Caco-2 (cell line): ENCODE measurements at places on chromosomes 3 and 15. TPM values are rescaled to one million over a fixed set of nuclear protein-coding genes. Genes with fewer than 3 reads are reported as not detected.

DNA sequence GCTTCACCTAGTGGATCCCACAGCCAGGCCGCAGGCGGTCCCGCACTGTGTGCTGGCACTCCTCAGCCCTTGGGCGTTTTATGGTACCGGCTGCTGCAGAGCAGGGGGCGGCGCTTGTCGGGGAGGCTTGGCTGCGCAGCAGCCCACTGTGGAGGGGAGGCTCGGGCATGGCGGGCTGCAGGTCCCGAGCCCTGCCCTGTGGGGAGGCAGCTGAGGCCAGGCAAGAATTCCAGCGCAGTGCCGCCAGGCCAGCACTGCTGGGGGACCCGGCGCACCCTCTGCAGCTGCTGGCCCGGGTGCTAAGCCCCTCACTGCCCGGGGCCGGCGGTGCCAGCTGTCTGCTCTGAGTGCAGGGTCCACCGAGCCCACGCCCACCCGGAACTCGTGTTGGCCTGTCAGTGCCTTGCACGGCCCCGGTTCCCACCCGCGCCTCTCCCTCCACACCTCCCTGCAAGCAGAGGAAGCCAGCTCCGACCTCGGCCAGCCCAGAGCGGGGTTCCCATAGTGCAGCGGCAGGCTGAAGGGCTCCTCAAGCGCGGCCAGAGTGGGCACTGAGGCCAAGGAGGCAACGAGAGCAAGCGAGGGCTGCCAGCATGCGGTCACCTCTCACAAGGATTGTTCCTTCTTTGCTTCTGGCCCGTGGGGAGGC lies 435.0 kb upstream of the ATP10A start:
- no peak for DNase-seq

GRCh38 chr15:80727196-80727595 lies 32.1 kb downstream of the ABHD17C start:
- DNase-seq, result peak; percentile 70

GRCh38 chr15:62658498-62658897 lies 384.0 kb upstream of the TPM1 start:
- DNase-seq, result no peak

Gene CRABP1
- 113 and 116 TPM in 2 replicates for total RNA-seq

Gene CKMT1B
- 0.93 and 1.6 TPM in 2 replicates for total RNA-seq

DNA sequence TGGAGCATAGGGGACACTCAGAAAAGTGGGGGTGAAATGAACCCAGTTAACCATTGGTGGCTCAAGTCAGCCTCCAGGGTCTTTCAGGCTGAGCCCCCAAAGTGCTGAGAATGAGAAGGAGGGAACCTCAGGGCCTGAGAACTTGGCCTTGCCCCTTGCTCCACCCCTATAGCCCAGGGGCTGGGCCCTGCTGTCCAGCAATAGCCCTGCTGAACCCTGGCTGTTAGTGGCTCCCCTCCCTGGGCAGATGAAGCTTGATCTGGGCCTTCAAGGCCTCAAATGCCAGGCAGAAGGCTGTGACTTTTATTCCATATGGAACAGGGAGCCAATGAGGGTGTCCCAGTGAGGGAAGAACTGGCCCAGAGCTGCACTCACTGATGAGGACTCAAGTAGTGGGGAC lies 16.2 kb downstream of the ADAMTS7 start:
- DNase-seq, result no peak

Gene GP9
- not detected in 2 replicates for total RNA-seq

Gene ADGRG7
- 2.9 and 4.2 TPM in 2 replicates for total RNA-seq

DNA sequence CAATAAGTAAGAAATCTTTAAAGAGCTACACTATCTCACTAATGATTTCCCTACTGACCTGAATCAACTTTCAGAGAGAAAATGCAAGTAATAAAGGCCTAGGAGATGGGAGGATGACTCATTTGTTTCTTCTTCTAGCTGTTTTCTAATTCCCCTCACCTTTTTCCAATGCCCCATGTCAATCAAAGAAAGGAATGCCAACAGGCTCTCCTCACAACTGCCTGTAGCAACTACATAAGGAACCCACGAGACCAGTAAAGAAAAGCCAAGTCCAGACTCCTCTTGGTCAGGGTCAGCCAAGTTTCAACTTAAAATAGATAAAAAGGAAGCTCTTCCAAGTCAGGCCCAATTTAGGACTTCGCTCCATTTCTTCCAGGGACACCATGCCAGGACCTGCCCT lies 201.9 kb downstream of the TNIK start:
- DNase-seq, result no peak

- no peak for DNase-seq
These were observed 36.9 kb upstream of the FRMD4B start for GRCh38 chr3:69422751-69423150.

DNA sequence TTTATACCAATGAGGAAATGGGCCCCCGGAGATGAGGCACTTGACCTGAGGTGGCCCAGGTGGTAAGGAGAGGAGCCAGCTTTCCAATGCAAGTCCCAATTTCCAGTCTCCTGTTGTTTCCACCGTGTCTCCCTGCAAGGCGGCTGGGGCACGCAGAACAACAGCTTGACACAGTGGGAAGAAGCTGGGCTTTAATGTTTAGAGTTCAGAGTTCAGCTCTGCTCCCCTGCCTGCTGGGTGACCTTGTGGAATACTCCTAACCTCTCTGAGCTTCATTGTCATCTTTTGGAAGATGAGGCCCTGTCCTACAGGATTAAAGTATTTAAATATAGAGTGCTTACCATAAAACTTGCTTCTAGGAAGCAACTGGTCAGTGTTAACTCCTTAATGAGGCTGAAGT lies 80.3 kb downstream of the SMAD3 start:
- DNase-seq, result no peak

Gene AGBL1
- total RNA-seq, result not detected in 2 replicates

Gene ZNF774
- total RNA-seq, result 9.4 and 11.9 TPM in 2 replicates

- DNase-seq, result no peak
These were observed 17.0 kb downstream of the WDR93 start for GRCh38 chr15:89707577-89707976.

DNA sequence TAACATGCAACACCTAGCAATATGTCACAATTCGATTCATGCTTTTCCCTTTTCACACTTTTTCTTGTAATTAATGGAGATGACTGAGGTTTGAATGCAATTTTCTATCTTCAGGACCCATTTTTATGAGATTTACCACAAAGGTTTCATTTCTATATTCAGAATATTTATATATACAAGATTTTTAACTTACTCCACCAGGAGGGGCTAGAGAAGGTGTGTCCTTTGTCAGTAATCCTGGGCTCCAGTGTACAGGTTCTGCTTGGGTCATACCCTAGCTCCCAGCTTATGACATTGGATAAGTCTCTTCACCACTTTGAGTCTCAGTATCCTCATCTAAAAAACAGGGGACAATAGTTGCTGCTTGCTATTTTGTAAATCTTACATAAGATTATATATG lies 95.7 kb upstream of the SLC24A5 start:
- no peak for DNase-seq

Gene MON1A
- 7.4 and 7.7 TPM in 2 replicates for total RNA-seq

- DNase-seq, result no peak
These were observed 89.7 kb downstream of the TRIM42 start for GRCh38 chr3:140767566-140767965.

- DNase-seq, result no peak
These were observed 7.7 kb downstream of the CAPN3 start for GRCh38 chr15:42367041-42367440.

Gene SNTN
- total RNA-seq, result not detected in 2 replicates

Gene NME9
- total RNA-seq, result not detected in 2 replicates

Gene FBXW12
- 1.7 and 2.3 TPM in 2 replicates for total RNA-seq

Gene CIP2A
- 26.3 and 26.9 TPM in 2 replicates for total RNA-seq

Gene ADCY5
- total RNA-seq, result 0.44 and 0.91 TPM in 2 replicates

Gene HDC
- not detected in 2 replicates for total RNA-seq

GRCh38 chr3:39519554-39520288 lies 52.2 kb downstream of the MOBP start:
- DNase-seq, result no peak

Gene CFAP20DC
- 2.2 and 2.8 TPM in 2 replicates for total RNA-seq

Gene PLOD2
- total RNA-seq, result 49.4 and 53.1 TPM in 2 replicates

DNA sequence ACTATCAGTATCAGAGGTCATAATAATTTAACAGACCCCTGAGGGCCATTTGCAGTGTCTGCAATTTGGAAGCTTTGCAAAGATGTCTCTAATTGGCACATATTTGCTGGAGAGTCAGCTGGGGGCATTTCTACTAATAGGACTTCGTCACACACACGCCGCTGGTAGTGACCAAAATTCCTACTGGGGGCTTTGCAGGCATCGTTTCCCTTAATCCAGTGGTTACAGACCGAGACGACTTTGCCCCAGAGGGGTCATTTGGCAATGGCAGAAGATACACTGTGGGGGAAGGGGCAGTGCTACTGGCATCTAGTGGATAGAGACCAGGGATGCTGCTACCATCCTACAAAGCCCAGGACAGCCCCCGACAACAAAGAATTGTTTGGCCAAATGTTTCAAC lies 151.0 kb upstream of the LRTM1 start:
- no peak for DNase-seq

DNA sequence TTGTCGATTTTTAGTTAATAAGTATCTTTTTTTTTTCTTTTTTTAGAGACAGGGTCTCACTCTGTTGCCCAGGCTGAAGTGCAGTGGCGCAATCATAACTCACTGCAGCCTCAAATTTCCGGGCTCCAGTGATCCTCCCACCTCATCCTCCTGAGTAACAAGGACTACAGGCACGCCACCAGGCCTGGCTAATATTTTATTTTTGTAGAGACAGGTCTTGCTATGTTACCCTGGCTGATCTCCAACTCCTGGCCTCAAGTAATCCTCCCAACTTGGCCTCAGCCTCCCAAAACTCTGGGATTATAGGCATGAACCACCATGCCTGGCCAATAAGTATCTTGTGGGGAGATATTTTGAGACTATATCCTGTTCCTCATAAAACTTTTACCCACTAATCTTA lies 29.4 kb upstream of the ARID3B start:
- no peak for DNase-seq

- no peak for DNase-seq
These were observed 22.2 kb downstream of the FXR1 start for GRCh38 chr3:180934638-180935037.

Gene CX3CR1
- total RNA-seq, result 0.61 TPM in 1 of 2 replicates, not detected in the other

- DNase-seq, result no peak
These were observed 26.1 kb downstream of the RPL39L start for GRCh38 chr3:187112934-187113793.

Gene ALDH1L1
- 0.07 and 0.41 TPM in 2 replicates for total RNA-seq

Gene CHSY1
- 17.5 and 18.7 TPM in 2 replicates for total RNA-seq
